Astrocyte of the spinal cord (primary cell): ENCODE measurements at places on chromosomes 7 and 10.
A peak's percentile ranks its signal among the peaks of the same experiment; 100 is the strongest.

GRCh38 chr7:124764051-124764846, 1.3 kb downstream of the GPR37 start:
- DNase-seq = no peak

GRCh38 chr7:151877911-151878835, 1.3 kb upstream of the PRKAG2 start:
- no peak for DNase-seq

GRCh38 chr10:26478061-26478460, 39.9 kb downstream of the APBB1IP start:
- no peak for DNase-seq

DNA sequence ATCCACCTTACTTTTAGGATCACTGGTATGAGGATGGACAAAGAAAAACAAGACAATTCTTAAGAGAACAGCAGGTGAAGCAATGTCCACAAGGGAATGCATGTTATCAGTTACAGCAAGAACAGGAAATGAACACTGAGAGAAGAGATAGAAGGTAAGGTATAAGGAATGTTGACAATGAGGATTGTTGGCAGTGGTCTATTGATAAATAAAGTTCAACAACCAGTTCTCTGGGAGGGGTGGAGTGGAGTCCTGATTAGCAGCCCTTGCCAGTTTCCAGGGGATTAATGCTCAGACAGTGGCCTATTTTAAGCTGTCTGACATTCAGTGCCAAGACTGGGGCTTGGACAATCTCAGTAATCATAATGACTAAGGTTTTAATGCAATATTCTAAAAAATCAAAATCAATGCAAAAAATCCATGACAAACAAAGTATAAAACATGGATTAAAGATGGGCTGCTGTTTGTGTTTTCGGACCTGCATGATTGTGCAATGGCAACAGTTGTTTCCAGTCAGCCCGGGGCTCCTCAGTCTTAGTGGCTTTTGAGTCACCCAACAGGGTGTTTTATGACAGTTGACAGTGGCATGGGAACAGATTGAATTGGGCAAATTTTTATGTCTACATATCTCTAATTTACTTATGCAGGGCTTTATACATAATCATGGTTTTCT, 13.8 kb upstream of the AKR1B1 start:
- no peak for DNase-seq

DNA sequence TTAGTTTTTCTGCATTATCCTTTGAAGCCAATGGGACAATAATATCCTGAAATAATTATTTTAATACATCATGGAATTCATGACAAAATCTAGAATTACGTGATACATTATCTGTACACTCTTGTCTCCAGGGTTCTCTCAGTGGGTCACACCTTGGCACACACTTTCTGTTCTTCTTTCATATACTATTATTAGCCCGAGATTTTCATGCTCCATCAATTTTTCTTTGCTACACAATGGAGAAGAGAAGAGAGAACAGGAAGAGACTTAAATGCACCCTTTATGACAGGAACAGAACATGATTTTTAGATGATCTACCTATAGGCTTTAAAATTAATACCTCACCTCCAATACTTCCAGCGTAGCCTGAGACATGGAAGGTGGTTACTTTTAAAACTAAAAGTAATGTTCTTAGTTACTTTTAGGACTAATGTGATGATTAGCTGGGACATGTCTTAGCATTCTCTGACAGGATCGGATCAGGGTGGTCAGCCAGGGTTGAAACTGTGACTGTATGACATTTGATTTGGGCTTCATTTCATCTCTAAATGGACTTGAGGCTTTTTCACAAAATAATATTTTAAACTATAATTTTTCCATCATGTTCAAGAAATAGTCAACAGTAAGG, 148.2 kb upstream of the WNT16 start:
- DNase-seq = no peak

DNA sequence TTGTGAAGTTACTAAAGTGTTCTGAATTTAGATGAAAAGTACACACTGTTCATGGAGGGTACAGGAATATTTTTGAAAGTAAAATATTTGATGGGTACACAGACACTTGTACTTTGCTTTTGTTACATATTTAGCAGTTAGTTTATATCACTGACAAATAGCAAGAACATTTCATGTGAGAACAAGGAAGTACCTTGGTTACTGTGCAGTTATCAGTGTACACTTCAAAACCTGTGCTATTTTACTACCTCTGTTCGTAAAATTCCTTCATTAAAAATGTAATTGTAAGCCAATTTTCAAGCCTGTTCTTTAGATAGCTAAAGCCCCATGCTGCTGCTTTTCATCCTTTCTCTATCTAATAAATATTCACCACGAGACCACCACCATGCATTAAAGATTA, 39.8 kb upstream of the WASL start:
- no peak for DNase-seq

DNA sequence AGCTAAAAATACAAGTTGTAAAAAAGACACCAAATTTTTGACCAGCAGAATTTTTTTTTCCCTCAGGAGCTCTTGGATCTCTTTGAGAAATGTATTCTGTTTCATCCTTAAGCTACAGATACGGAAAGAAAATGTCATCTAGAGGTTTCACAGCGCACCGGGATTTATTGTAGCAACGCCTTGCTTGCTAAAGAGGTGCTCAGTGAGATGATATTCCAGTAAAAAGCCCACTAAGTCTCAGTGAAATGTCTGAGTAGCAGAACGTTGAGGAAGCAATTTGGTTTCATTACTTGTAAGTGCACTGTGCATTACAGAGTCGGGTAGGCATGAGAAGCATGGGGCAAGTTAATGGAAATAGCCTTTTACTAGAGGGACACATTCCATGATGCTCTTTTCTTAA, 62.5 kb downstream of the GLRX3 start:
- DNase-seq = no peak

DNA sequence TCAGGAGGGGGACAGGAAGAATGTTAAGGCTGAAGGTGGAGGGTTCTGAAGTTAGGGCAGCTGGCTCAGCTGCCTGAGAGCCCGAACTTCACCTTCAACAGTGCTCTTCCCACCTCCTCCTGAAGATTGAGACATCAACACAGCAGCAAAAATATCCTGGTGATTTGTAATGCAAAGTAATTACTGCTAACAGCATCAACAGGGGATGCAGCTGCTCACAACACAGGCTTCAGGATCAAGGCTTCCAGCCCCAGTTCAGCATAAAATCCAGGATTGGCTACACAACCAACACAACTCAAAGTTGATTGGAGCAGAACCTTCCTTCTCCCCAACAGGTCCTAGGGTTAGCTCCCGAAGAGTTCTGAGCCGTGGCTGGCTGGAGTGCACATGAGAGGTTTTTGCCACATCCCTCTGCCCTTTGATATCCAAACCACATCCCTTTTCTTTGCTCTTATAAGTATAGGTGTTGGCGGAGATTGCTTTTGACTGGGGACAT, 242.4 kb downstream of the KIAA1217 start:
- no peak for DNase-seq

- peak; percentile 93 for DNase-seq
These were observed 7.3 kb downstream of the FGFBP3 start for GRCh38 chr10:91901784-91902677.

DNA sequence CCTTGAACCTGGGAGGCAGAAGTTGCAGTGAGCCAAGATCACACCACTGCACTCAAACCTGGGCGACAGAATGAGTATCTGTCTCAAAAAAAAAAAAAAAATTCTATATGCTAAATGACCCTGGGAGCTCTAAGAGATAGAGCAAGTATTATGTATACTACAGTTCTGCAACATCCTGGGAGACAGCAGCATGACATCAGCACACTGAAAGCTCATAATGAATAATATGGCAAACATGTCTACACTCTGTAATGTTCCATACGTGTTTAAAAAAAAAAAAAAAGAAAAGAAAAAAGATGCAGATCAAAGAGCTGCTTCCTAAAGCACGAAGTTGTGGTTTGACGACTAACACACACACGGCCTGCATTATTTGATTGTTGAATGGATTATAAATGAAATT, 72.5 kb downstream of the CUL2 start:
- DNase-seq = no peak

GRCh38 chr10:122555442-122555841, 5.1 kb upstream of the DMBT1 start:
- DNase-seq = no peak

GRCh38 chr7:5420881-5421713, 2.5 kb downstream of the TNRC18 start:
- no peak for DNase-seq

- DNase-seq = peak; percentile 94
These were observed 36.6 kb downstream of the SRPK2 start for GRCh38 chr7:105352018-105352612.

DNA sequence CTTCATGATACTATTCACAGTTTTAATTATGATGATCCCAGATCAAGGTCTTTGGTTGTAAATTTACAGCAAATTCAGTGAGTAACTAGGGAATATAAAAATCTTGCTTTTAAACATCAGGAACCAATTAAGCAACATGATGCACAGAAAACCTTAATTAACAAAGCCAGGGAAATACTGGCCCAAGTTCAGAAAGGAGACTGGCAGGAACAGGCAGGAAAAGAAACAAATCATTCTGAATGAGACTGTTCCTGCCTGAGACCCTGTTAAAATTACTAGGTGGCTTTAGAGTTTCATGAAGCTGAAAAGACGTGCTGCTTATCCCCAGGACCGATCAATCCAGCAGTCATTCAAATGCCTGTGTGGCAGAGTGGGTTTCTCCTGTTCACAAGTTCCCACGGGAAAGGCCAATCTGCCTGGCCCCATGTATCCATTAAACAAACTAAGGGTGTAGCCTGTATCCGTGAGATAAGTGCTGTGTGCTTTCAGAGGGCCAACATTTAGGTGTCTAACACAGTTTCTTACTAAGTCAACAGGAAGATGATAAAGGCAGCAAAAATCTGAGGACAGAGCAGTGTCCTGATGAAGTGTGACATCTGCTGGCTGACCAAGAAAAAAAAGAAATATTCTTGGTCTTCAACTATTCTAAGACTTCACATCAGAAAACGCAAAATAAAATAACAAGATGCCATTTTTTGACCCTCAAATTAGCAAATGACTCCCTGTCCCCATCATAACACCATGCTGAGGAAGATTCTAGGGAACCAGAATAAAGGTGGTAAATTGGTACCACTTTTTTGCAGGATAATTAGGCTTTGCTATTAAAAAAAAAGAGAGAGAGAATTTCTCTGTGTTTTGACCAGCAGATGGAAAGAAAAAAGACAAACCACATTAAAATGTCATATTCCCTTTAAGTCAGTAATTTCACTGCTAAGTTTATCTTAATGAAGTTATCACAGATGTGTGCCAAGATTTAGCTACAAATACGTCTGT, 34.2 kb downstream of the PUS7 start:
- peak; percentile 82 for DNase-seq

- DNase-seq = peak; percentile 59
These were observed 76.5 kb upstream of the GRID1 start for GRCh38 chr10:86443069-86443468.

DNA sequence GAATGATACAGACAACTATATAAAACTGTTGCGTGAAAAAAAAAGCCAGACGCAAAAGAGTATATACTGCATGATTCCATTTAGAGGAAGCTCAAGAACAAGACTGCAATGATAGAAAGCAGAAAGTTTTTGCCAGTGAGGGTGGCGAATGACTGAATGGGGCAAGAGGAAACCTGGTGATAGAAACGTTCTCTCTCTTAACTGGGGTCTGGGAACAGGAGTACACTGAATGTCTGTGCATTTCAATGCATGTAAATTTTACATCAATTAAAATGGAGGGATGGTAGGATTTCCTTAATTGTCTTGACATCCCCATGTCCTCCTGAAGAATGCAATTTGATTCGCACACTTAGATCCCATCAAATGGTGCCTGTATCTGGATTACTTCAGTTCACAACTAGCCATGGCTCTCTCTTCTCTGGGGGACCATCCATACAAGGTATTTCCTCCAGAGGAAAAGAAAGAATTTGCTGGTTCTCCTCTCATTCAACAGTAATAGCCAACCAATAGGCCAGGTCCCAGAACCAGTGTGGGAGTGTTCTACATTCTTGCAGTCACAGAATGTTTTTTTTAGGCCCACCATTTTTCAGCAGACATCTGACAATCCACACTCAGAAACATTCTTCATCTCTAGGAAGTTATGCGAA, 221.0 kb upstream of the KLF14 start:
- no peak for DNase-seq

DNA sequence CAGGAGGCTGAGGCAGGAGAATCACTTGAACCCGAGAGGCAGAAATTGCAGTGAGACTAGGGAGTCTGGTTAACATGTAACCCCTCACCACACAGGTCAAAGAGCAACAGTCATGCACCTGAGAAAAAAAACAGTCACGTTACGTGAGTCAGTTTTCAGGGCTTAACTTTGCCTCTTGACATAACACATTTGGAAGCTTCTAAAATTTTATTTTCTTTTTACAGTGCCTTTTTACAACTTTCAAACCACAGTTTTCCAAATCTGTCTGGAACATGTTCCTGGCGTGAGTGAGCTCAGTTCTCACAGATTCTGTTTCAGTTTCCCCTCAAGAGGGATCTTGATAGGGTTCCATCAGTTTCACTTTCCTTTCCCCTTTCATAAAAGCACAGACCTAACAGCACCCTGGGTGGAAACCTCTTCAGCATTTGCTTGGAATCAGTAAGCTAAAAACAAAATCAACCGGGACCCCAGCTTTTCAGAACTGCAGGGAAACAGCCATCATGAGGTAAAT, 4.4 kb downstream of the IFIT3 start:
- DNase-seq = peak; percentile 80

DNA sequence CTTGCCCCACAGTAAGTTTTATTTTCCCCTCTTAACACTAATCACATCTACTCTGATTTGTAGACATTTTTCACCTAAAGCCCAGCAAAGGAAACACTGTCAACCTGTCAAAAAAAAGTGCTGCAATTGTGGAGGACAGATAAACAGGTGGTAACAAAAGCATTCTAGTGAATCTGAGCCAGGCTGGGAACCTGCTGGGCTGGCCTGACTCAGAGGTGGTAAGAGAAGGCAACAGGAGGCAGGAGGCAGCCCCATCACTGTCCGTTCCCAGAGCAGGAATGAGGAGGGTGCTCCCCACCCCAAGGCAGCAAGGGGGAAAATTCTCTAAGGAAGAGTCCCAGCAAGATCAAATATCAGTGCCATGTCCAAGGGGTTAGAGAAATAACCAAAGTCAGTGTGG, 19.5 kb upstream of the HERPUD2 start:
- no peak for DNase-seq

DNA sequence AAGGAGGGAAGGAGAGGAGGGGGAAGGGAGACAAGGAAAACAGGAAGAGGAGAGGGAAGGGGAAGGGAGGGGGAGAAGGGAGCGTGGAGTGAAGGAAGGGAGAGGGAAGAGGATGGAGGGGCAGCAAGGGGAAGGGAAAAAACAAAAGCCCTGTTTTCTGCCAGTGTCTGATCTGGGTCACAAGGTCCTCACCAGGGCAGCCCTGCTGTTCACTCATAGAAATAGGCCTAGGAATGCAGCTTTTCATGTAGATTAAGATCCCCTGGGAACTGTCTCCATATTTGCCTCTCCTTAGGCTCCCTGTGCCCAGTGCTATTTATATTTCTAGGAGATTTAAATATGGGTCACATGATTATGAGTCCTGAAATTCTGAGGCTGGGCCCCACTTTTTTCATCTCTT, 790.7 kb downstream of the TNS3 start:
- no peak for DNase-seq

DNA sequence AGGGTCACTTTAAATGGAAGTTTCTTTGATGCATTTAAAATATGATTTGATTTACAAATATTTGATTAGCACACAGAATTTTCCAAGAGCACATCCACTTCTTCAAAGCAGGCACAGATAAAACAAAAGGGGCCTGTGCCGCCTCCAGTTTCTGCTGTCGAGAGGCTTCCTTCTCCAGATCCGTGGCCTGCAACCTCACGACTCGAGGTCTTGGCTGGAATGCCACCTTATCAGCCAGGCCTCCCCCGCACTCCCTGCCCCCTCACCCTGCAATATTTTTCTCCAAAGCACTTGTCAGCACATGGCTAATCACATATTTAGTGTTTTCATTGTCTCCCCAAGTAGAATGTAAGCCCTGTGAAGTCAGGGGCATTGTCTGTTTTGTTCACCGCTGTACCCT, 12.5 kb downstream of the PYROXD2 start:
- no peak for DNase-seq
